Activated naive CD4-positive, alpha-beta T cell treated with Interleukin-2 at 50 U/mL for 16 hours (primary cell): ENCODE measurements at places on chromosomes 7 and 10.

- DNase-seq = no peak
These were observed 111.9 kb upstream of the EGFR start for GRCh38 chr7:54906963-54907362.

DNA sequence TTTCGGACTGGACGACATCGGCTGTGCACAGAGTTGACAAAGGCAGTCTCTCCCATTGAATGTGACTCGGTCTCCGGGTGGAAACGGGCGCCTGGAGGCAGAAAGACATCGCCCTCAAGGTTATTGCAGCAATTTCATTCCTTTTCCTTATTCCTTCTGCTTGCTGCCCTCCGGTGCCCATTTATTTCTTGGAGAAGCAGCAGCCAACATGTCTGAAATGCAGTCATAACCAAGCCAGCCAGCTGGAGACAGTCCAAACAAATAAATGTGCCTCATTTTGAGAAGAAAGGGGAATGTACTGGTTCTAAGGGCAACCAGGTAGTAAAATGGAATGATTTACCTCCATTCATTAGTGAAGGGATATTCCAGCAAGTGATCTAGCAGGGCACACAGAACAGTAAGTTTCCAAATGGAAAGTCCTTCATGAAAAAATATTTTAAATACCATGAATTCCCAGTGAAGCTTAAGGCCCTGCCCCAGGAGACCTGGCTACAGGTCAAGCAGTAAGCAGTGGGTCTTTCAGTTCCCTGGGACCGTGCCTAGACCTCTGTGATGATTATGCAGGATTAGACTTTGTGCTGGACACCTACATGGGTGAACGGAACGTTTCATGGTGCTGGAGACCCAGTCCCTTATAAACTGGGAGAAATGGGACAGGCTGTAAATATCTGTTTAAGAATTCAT is 86.6 kb downstream of the ABLIM1 start:
- DNase-seq = no peak

GRCh38 chr10:71358277-71358676 is 38.4 kb upstream of the CDH23 start:
- DNase-seq = no peak

DNA sequence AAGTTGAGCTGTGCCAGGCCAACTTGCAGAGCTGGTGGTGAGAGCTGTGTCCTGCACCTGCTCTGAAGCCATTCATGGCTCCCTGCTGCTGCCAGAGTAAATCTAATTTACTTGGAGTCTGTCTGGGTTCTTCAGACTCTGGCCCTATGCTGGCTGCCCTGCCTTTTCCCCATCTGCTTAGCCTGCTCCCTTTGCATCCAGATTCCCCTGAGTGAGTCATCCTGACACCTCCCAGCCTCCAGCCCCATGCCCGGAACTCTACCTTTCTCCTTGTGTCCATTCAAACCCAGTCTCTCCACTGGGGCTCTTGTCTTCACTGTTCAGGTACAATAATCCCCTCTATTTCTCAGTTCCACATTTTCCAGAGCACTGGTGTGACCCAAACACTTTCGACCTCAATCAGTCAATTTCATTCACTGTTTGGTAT is 434.4 kb upstream of the ZMIZ1 start:
- no peak for DNase-seq

DNA sequence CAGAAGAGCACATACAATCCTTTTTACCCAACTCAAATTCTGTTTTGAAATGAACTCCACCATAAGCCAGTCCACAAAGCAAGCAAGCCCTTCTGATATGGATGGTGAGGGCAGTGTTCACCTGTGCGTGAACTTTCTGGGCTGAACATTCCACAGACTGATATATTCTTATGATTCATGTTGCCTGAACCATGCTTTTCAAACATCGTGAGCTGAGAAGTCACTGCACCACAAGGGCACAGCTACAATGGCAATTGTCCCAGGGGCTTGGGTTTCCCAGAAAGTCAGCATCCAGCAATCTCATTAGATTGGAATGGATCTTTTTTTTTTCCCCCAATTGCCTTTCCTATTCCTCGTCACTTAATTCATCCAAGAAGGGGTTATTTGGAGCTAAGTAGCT is 86.9 kb upstream of the ZNF438 start:
- DNase-seq = no peak

DNA sequence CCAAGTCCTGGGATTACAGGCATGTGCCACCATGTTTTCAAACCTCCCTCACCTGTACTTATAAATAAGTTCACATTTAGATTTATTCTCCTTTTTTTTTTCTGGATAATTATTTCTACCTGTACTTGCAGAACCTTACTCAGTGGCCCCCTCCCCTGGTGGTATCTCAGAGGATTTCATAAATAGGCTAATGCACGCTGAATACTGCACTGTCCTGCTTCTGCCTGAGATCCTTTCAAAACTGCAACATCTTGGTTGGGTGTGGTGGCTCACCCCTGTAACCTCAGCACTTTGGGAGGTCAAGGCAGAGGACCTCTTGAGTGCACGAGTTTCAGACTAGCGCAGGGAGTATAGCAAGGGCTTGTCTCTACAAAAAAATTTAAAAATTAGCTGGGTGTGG is 4.6 kb upstream of the BLVRA start:
- DNase-seq = no peak

GRCh38 chr10:126127481-126128029 is 231.2 kb downstream of the FANK1 start:
- no peak for DNase-seq

- no peak for DNase-seq
These were observed 2.9 kb downstream of the ELN start for GRCh38 chr7:74030861-74031260.

DNA sequence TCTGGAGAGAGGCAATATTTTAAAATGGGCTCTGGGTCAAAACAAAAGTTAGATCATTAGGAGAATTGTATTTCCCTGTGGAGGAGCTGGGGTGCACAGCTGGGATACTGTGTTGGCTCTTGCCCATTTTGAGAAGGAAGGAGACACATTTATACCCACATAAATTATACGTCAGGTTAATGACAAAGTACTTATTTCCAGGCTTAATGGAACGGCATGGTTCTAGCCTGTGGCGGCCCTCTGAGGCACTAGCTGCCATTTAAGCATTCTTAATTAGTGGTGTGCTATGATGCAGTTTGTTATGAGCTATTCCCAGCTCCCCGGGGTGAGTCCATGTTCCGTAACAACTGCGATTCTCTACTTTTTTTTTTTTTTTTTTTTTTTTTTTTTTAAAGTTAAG is 193.5 kb downstream of the SEC23IP start:
- no peak for DNase-seq

- DNase-seq = no peak
These were observed 18.3 kb downstream of the STEAP1B start for GRCh38 chr7:22481726-22482125.

DNA sequence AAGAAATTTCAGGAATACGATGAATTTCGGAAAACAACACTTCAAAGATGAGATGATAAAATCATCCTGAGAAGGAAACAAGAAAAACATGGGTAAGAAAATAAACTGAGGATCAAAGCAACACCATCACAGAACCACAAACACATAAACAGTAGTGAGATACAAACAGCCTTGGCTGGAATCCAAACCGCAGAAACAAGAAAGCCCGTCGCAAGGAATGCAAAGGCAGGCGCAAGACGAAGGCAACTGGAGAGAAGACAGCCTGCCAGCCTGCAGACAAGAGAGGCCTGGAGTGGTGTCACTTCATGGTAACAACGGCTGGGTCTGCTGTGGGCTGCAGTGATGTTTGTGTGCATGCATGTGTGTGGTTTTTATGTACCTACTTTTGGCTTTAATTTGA is 61.8 kb upstream of the DRGX start:
- no peak for DNase-seq

DNA sequence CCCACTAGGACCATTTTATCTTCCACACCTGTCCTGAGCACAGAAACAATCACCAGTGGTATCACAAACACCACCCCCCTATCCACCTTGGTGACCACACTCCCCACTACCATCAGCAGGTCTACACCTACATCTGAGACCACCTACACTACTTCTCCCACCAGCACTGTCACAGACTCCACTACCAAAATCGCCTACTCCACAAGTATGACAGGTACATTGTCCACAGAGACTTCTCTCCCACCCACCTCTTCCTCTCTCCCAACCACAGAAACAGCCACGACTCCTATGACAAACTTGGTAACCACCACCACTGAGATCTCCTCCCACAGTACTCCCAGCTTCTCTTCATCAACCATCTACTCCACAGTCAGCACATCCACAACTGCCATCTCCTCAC is 3.3 kb downstream of the MUC3A start:
- no peak for DNase-seq

- no peak for DNase-seq
These were observed 193.1 kb downstream of the WDR37 start for GRCh38 chr10:1249142-1249920.

DNA sequence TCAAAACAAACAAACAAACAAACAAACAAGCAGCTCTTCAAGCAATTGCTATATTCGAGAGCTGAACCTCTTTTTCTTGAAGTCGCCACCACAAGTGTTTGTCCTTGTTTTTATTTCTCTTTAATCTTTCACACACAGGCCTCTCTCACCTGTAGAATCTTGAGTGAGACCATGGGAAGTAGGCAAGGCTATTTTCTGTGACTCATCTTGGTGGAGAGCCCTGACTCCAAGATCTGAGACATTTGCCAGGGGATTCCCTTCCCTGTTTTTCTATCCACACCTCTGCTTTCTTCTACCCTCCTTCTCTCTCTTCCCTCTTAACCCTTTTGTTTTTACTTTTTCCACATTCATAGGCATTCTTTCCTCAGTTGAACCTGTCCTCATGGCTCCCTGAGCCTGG is 8.0 kb upstream of the TAS2R60 start:
- no peak for DNase-seq

DNA sequence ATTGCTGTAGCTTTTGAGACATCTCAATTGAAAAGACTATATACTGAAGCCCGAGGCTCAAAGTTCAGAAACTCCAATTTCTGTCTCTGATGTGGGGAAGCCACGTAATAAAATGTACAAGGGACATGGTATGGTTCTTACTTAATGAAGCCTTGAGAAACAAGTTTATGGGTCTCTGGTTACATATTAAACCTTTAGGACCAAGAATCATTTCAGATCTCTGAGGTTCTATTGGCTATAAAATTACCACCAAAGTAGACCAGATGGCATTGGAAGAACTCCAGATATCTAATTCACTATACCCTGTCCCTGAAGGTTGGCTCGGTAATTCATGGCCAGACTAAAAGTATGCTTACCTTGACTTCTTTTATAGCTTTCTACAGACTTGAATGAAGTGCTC is 23.7 kb downstream of the STAMBPL1 start:
- no peak for DNase-seq

GRCh38 chr7:114856625-114857024 is 65.3 kb upstream of the MDFIC start:
- no peak for DNase-seq

- no peak for DNase-seq
These were observed 31.6 kb downstream of the CCDC3 start for GRCh38 chr10:12969951-12970350.

DNA sequence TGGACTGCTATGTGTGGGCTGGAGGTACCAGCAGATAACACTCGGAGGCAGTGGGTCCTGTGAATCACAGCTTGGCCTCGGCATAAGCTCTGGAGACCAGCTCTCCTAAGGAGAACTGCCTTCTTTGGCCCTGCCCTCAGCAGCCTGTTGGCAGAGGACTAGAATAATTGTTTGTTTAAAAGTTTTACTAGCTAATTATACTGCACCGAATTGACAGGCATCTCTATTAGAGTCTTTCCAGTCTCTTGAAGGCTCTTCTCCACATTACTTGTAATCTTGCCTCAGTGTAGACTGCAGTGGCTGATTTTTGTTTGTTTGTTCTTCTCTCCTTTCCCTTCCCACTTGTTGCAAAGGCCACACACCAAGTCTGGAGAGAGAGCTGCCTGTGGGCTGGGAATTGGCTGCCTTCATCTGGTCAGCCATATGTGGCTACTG is 183.2 kb downstream of the AUTS2 start:
- no peak for DNase-seq

DNA sequence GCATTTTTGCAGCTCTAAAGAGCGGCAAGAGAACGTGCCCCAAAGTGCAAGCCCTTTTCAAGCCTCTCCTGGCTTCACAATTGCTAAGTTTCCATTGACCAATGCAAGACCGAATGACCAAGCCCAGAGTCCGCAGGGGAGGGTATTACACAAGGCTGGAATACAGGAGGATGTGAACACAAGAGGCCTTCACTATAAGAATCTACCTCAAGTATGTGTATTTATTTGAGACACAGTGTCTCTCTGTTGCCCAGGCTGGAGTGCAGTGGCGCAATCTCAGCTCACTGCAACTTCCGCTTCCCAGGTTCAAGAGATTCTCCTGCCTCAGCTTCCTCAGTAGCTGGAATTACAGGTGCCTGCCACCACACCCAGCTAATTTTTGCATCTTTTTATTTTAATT is 22.2 kb upstream of the TPST1 start:
- no peak for DNase-seq

DNA sequence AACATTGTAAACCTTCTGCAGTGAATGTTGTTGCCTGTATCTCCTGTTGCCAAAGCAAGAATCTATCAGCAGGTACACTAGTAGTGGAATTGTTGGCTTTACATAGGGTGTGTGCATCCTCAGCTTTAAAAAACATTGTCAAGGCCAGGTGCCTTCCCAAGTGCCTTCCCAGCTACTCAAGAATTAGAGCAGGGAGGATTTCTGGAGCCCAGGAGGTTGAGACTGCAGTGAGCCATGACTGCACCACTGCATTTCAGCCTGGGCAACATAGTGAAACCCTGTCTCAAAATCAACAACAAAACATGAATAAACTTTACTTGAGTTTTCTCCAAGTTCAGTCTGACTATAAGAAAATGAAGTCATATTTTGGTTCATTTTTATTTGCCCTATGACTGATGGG is 217.3 kb downstream of the CCSER2 start:
- DNase-seq = no peak

- no peak for DNase-seq
These were observed 6.2 kb downstream of the AVL9 start for GRCh38 chr7:32501522-32501921.

- DNase-seq = no peak
These were observed 3.1 kb upstream of the PAPSS2 start for GRCh38 chr10:87656431-87657072.

DNA sequence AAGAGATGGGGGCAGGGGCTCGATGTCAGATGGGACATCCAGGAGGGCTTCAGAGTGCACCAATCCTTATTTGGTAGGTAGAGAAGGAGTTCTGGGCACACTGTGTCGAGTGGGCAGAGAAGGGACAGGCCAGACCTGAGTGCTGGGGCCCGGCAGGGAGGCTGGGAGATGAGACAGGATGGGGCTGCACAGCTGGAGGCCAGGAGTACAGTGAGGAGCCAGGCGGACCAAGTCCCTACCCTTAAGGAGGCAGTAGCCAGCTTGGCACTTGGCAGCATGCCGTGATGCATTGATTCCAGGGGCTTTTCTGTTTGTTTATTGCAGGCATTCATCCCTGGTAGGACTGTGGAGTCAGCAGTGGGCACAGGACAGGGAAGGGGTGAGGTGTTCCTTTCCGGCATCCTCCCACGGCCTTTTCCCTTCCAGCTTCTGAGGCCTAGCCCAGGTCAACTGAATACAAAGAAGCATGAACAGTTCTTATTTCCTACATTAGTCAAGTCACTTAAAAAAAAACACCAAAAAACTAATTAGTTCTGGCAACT is 168.8 kb upstream of the CDCA7L start:
- no peak for DNase-seq

GRCh38 chr7:21967598-21968003 is 21.9 kb upstream of the CDCA7L start:
- DNase-seq = no peak
